ENCODE measurements at places on chromosomes 13 and 19. TPM values are rescaled to one million over a fixed set of nuclear protein-coding genes. Genes with fewer than 3 reads are reported as not detected.
A peak's percentile ranks its signal among the peaks of the same experiment; 100 is the strongest.

- ATAC-seq: no peak
These were observed 28.5 kb upstream of the RBM26 start for GRCh38 chr13:79434556-79434955.

FBN3 gene
- 0.02 TPM for total RNA-seq

- ATAC-seq: no peak
These were observed 105.0 kb downstream of the DGKH start for GRCh38 chr13:42153199-42154113.

DNA sequence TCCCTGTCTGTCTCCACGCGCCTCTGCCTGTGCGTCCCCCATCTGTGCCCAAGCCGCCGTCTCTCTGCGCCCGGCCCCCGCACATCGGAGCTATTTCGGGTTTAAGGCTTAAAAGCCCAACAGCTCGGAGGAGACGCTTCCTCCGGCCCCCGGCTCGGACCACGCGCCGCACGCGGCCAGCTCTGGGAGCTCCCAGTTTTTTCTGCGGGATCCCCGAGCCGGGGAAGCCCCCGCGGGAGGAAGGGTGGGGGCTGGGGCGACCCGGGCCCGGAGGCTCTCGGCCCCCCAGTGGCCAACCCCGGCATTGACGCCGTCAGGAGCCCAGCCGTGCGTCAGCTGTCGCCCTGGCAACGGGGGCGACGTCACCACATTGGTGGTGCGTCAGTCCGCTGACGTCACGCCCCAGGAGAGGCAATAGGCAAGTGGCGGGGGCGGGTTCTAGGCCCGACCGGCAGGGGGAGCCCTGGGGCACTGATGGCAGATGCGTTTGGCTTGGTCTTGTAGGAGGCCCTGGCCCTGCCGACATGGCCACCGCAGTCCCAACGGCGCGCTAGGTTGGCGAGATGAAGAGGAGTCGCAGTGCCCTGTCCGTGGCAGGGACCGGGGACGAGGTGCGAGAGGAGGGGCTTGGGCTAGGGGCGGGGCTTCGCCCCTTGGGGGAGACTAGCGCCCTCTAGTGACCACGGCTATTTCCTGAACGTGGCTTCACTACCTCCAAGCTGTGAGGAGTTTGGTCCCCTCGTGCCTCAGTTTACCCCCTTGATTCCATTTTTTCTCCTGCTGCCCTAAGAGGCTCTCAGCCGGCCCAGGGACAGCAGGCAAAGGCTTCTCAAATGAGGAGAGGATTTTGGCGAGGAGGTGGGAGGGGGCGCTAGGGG lies 3.7 kb upstream of the PDE4A start:
- peak; percentile 71 for ATAC-seq

GRCh38 chr13:24091080-24091479 lies 69.4 kb upstream of the SPATA13 start:
- ATAC-seq: no peak

DNA sequence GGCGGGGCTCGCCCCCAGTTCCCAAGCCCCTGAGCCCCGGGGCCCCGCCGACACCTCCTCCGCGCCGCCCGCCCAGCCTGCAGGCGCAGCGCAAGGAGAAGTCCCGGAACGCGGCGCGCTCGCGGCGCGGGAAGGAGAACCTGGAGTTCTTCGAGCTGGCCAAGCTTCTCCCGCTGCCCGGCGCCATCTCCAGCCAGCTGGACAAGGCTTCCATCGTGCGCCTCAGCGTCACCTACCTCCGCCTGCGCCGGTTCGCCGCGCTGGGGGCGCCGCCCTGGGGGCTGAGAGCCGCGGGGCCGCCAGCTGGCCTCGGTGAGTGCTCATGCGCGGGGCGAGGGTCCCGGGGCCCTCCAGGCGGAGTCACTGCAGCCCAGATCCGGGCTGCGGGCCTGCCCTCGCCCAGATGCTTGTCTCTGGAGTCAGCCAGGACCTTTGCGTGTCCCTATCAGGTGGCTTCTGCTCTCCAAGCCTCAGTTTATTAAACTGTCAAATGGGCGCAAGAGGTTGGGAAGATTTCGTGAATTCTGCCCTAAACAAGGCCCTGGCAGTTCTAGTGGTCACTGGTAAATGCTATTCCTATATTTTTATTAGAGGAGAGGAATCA lies 2.0 kb downstream of the NPAS1 start:
- no peak for ATAC-seq

GRCh38 chr13:112101360-112101930 lies 34.5 kb downstream of the SOX1 start:
- no peak for ATAC-seq

LAIR1 gene
- total RNA-seq: 4.9 TPM

- ATAC-seq: no peak
These were observed 34.9 kb upstream of the SIAH3 start for GRCh38 chr13:45886466-45886865.

DNA sequence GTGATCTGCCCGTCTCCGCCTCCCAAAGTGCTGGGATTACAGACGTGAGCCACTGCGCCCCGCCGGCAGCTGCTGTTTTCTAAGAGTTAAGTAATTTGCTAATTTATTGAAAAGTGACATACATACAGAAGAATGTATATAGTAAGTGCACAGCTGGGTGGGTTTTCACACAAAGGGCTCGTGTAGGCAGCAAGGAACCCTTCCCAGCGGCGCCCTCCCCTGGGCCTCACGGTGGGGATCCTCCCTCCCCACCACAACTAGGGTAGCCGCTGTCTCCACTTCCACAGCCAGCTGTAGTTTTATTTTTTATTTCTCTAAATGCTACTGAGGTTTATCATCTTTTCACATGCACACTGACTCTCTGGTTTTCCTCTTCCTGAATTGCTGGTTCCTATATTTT lies 64.9 kb downstream of the CRYL1 start:
- no peak for ATAC-seq

- ATAC-seq: peak; percentile 37
These were observed 714 bp downstream of the NDFIP2 start for GRCh38 chr13:79481685-79482052.

DNA sequence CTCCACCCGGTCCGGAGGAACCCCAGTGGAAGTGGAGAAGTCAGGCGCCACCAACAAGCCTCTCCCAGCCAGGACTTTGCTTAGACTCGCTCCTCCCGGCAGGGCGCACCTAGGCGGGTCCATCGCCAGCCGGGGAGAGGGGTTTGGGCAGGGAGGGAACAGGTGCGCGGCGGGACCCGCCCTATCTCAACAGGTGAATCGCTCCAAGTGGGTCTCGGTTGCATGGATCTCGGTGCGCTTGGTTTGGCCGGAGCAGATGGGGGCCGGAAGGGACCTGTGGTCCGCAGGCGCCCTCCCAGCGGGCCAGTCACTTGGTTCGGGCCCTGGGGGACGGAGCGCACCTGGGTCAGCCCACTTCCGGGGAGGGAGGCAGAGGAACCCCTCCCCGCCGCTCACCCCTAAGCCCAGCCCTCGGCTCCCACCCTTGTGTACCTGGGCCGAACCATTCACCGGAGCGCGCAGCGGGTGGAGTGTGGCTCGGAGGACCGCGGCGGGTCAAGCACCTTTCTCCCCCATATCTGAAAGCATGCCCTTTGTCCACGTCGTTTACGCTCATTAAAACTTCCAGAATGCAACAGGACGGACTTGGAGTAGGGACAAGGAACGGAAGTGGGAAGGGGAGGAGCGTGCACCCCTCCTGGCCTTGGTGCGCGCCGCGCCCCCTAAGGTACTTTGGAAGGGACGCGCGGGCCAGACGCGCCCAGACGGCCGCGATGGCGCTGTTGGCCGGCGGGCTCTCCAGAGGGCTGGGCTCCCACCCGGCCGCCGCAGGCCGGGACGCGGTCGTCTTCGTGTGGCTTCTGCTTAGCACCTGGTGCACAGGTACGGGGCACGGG lies at the start of gene LSR:
Gene LSR, plus strand, starts transcription at position 693 of the 836 bp plus-strand sequence. Its CDS starts 21 bp downstream, at position 714.
- ATAC-seq: peak; percentile 76

DNA sequence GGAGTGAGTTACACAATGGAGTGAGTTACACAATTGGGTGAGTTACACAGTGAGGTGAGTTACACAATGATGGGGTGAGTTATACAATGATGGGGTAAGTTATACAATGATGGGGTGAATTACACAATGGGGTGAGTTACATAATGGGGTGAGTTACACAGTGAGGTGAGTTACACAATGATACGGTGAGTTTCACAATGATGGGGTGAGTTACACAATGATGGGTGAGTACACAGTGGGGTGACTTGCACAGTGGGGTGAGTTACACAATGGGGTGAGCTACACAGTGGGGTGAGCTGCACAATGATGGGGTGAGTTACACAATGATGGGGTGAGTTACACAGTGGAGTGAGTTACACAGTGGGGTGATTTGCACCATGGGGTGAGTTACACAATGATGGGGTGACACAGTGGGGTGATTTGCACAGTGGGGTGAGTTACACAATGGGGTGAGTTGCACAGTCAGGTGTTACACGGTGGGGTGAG lies 52.5 kb upstream of the GAS6 start:
- peak; percentile 62 for ATAC-seq

DNA sequence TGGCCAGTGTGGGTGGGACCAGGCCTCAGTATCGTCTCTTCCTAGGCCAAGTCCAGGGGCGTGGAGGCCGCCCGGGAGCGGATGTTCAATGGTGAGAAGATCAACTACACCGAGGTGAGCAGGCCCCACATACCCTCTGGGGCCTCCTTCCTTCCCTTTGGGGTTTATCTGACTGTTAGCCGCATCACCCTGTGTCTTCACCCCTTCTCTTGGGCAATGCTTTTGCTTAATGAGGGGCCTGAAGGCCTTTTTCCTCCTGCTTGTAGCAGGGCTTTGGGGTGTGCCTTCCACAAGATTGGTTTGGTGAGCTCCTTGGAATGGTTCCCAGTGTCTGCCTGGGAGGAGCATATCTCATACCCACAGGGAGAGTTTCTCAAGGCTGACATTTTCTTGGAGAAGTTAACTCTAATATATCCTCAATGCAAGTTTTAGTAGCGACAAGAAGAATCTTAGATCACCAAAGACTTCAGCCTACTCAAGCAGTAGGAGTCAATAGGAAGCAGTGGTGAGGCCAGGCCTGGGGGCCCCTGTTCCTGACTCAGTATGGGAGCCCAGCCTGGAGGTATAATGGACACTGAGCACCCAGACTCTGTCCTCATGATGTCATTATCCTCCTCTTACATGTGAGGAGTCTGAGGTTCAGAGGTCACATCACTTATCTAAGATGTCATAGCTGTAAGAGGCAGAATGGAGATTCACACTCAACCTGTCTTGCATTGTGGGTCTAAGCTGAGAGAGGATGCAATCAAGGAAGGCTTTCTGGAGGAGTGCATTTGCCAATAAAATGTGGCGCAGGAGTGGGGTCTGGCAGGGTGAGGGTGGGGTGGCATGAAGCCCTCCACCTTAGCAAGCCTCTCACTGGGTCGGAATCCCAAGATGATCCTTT lies 2.0 kb downstream of the GPI start:
- no peak for ATAC-seq

PLPPR3 gene
- not detected for total RNA-seq

GRCh38 chr13:77760893-77761292 lies 63.4 kb downstream of the SLAIN1 start:
- no peak for ATAC-seq

- peak; percentile 97 for ATAC-seq
These were observed 40.6 kb upstream of the EEF1AKMT1 start for GRCh38 chr13:20814224-20814910.

DNA sequence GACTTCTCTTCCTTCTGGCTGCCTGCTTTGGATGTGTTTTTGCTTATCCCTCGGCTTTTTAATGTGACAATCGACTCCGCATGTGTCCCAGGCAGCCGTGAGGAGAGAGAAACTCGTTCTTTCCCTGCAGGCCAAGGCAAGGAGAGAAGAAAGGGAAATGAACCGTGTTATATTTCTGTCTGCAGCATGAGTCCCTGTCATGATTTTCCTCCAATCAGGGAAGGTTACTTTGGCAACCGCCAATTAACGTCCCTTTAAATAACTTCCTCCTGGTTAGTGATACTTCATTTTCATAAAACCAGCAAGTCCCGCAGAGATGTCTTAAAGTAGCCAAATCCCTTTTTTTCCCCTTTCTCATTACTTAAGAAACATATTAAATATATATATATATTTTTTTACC lies 42.6 kb downstream of the RFC3 start:
- ATAC-seq: no peak

GRCh38 chr13:41652735-41653361 lies 195.5 kb downstream of the RGCC start:
- peak; percentile 62 for ATAC-seq

SAMD4B gene
- total RNA-seq: 87.0 TPM

- ATAC-seq: no peak
These were observed 5.7 kb downstream of the VASP start for GRCh38 chr19:45512881-45513483.

TEX101 gene
- not detected for total RNA-seq

- no peak for ATAC-seq
These were observed 395.2 kb upstream of the ARGLU1 start for GRCh38 chr13:106963151-106963550.

DNA sequence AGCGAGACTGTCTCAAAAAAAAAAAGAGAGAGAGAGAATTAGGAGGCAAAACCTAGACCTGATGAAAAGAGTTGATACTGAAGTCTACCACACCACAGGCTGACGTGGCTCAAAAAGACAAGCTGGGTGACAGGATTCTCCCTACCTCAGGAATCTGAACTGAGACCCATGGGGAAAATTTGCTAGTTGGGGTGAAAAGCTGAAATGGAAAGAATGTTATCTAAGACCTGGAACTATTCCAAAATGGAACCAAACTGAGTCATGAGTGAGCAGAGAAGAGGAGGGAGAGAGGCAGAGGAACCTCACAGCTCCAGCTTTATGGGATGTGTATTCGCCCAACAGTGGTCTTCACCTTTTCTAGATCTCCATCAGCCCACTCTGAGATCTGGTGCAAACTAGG lies 11.7 kb downstream of the SMG9 start:
- ATAC-seq: no peak

URAD gene
- not detected for total RNA-seq

- ATAC-seq: no peak
These were observed 67.9 kb downstream of the PCCA start for GRCh38 chr13:100156788-100157187.

DNA sequence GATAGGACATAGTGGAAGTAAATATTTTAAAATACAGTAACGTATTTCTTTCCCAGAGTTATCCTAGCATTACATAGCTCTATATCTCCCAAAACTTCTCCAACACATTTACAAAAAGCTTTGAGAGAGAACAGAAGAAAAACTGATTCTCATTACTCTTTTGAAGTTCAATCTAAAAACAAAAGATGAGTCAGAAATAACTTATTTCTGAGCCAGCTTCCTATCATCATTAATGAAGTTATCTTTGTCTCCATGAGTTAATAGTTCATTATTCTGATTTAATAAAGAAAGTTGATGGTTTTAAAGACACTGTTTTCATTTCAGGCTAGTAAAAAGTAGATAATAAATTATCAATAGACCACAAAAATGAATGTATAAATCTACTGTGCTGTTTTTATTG lies 446.7 kb upstream of the SPRY2 start:
- no peak for ATAC-seq

- no peak for ATAC-seq
These were observed 200.2 kb downstream of the KATNAL1 start for GRCh38 chr13:30107121-30107520.

- no peak for ATAC-seq
These were observed 110.9 kb downstream of the CRYL1 start for GRCh38 chr13:20414546-20415305.

BCAM gene
- 32.2 TPM for total RNA-seq

ADGRE3 gene
- total RNA-seq: not detected
